ENCODE measurements at places on chromosomes 6 and 20.

- no peak for DNase-seq
Measured at GRCh38 chr20:10370091-10370887, 63.7 kb downstream of the MKKS start.

DNA sequence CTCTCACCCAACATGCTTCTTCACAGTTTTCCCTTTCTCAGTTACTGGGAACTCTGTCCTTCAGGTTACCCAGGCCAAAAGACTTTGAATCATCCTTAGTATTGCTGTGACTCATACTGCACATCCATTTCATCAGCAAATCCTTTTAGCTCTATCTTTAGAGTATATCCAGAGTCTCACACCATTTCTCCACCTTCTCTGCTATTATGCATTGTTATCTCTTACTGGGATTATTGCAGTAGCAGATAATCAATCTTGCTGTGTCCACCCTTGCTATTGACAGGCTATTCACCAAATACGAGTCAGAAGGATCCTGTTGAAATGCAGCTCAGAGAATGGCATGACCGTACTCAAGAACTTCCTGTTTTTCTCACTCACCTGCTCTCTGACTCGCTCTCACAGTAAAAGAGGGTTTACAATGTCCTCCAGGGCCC, 57.3 kb downstream of the BCKDHB start:
- DNase-seq, result no peak

DNA sequence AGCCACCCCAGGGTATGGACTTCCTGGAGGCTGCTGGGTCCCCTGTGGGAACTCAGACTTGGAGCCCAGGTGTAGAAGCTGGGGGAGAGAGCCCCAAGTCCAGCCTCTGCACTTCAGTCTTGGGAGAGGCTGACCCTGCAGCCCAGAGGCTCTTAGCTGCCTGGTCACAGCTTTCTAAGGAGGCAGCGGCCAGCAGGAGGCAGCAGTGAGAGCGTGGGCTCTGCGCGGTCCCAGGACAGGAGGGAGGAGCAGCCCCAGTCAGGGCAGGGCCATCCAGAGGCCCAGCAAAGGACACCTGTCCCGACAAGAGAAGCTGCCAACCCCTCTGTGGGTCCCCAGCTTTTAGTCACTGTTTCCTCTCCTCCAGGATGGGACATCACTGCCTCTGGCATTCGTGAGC, 9.4 kb downstream of the TREML2 start:
- DNase-seq, result no peak

DNA sequence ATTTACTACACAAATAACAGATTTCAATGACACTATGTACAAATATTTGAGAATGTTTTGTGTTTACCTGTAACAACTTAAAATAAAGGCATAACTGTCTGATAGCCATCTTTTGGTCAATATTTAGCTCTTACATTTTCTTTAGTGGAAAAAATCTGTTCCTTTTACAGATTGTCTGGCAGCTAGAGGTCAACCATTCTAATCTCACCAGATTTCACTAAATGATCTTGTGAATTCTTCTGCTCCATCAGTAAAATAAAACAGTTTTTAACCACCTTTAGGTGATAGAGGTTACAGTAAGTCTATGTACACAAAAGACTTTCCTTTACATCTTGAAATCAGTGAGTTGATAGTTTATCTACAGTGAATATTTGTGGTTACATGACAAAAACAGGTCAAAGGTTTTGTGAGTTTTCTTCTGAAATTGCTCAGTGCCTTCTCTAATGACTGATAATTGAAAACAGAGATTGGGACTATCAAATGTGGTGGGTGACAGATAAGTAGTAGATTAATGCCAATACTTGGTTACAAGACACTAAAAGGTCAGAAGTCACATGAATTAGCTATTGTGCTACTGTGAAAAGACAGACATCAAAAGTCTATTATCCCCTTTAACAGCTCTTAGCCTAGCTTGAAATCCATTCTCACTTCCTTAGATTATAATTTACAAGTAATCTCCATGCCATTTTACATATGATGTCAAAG, 47.4 kb downstream of the BMP5 start:
- DNase-seq, result no peak

DNA sequence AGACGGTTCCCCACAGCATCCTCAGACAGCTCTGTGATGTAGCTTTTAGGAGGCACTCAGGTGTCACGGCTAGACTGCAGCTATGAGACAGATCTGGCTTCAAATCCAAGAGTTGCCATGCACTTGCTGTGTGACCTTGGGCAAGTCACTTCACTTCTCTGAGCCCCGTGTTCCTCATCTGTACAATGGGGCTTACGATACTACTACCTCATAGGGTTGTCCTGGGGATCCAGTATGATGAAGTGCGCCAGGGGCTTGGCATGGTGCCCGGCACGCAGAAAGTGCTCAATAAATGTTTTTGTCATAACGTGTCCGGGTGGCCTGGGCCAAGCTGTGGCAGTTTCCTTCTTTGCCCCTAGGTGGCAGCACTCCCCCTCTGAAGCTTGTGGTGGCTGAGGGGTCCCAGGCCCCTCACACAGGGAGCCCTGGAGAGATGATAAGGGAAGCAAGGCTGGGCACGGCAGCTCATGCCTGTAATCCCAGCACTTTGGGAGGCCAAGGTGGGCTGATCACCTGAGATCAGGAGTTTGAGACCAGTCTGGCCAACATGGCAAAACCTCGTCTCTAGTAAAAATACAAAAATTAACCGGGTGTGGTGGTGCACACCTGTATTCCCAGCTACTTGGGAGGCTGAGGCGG, 19.1 kb upstream of the CHMP4B start:
- DNase-seq, result peak; percentile 27

DNA sequence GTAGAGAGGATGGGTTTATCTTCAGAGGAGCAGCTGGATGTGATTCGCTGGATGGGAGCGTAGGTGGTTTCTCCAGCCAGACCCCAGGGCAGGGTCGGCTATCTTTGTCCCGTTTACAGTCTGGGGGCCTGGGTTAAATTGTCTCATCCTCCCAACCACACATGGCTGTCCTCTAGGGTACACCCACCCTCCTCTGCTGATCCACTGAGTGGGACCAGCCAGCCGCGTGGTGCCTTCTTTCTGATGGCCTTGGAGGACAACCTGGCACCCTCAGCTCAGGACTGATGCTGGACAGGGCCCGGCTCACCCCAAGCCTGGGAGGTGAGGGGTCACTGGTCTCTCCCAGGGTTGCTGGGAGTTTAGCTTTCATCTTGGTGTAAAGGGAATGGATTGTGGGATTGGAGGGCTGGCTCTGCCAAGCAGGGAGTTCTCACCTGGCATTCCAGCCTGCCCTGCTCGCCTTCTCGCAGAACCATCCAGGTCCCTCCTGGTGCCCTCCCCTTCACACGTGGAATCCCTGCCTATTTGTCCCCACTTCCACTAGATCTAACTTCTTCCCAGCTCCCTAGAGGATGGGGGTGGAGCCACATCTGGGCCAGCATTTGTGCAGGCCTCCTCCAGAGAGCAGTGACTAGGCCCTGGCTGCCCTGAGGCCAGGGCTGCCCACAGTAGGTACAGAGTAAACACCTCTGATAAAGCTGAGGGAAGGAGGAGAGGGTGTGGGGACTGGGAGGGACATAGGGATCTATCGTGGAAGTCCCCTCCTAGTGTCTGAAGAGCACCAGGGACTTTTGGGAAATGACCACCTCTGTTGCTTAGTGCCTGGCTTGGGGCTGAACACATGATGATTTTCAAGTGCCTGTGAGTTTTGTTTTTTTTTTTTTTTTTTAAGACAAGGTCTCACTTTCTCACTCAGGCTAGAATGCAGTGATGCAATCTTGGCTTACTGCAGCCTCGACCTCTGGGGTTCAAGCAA, 1.6 kb downstream of the ITPR3 start:
- DNase-seq, result no peak

DNA sequence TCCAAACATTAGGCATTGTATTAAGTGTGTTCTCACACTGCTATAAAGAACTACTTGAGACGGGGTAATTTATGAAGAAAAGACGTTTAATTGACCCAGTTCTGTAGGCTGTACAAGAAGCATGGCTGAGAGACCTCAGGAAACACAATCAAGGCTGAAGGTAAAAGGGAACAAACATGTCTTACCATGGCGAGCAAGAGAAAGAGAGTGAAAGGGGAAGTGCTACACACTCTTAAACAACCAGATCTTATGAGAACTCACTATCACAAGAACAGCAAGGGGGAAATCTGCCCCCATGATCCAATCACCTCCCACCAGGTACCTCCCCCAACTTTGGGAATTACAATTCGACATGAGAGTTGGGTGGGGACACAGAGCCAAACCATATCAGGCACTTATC, 86.6 kb upstream of the TOP1 start:
- no peak for DNase-seq

DNA sequence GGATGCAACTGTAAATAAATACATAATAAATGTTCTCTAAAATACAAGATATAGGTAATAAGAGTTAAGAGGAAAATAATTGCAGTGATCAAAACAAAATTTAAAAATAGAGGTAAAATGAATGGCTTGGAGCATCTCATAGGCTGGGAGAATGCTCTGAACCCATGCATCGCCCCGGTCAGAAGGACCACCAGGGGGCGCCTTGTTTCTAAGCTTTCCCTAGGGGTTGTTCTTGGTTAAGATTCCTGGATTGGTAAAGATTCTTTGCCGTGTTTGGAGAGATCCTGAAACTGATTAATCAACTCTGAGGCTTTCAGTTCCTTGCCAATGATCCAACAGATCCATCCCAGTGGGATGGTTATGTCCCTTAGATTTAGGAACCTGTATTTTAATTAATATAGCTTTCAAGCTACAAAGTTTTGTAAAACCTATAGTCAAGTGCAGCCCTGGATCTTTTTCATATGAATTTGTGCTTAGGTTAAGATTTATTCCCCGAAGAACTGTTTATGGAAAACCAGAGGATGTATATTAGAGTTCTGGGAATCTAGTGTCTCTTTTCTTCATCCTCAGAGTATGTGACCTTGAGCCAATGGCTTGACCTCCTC, 45.3 kb upstream of the PRELID3B start:
- peak; percentile 69 for DNase-seq

- DNase-seq, result no peak
Measured at GRCh38 chr20:41862476-41862875, 244.3 kb upstream of the CHD6 start.

DNA sequence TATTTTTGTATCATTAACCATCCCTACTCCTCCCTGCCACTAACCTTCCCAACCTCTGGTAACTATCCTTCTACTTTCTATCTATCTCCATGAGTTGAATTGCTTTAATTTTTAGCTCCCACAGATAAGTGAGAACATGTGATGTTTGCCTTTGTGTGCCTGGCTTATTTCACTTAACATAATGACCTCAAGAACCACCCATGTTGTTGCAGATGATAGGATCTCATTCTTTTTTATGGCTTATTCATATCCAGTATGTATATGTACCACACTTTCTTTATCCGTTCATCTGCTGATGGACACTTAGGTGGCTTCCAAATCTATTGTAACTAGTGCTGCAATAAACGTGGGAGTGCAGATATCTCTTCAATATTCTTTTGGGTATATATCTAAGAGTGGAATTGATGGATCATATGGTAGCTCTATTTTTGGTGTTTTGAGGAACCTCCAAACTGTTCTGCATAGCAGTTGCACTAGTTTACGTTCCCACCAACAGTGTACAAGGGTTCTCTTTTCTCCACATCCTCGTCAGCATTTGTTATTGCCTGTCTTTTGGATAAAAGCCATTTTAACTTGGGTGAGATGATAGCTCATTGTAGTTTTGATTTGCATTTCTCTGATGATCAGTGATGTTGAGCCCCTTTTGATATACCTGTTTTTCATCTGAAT, 201.4 kb downstream of the ARHGAP18 start:
- DNase-seq, result no peak

DNA sequence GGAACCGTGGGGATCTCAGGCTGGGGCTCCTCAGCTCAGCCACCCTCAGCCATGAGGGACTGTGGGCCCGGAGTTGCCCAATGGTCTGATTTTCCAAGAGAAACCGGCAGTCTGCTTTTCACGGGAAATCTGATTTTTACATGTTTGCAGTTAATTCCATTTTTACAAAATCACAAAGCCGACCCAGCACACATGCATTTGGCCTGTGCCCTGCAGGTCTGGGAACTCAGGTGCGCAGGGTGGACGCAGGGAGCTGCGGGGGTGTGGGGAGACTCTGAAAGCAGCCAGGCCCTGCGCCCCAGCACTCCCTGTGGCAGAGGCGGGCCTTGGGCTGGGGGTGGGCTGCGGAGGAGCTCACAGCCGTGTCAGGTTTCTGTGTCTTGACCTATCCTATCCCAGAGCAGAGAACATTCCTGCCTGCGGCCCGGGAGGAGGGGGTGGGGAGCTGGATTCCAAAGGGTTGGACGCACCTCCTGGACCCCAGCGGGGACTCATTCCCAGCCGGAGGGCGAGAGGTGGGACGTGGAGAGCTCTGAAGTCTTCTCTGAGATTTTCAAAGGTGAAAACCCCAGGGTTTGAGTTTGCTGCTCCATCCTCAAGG, 60.6 kb downstream of the ADNP start:
- DNase-seq, result no peak

DNA sequence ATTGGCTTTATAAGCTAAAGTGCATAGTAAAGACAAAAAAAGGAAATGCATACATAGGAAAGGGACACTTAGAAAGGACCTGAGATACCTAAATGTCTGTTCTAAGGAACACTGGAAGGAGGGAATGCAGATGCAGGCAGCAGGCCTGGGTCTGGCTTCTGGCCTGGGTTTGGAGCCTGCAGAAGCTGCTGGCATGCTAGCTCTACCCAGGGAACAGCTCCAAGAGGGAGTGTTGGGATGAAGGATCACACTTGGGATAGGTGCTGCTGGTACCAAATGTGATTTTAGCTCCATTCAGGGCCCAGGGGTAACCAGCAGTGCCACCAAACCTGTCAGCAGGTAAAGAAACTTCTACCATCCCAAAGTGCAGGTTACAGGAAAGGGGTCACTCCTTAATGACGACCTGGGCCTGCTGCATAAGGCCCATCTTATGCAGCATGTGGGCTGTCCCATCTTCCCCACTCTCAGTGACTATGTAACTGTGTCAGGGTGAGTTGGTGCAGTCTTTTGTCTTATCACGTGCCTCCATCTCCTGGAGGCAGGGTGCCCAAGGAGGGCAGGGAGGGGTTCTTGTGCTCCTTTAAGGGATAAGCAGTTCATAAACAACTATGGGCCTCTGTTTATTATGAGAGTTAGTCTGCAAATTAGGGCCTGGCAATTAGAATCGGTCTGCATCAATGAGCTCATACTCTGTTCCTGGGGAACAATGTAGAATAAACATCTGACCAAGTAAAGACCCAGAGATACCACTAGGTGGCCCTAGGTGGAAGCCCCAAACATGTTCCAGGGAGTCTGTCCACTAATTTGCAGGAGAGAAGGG, 26.9 kb downstream of the DDX27 start:
- no peak for DNase-seq

DNA sequence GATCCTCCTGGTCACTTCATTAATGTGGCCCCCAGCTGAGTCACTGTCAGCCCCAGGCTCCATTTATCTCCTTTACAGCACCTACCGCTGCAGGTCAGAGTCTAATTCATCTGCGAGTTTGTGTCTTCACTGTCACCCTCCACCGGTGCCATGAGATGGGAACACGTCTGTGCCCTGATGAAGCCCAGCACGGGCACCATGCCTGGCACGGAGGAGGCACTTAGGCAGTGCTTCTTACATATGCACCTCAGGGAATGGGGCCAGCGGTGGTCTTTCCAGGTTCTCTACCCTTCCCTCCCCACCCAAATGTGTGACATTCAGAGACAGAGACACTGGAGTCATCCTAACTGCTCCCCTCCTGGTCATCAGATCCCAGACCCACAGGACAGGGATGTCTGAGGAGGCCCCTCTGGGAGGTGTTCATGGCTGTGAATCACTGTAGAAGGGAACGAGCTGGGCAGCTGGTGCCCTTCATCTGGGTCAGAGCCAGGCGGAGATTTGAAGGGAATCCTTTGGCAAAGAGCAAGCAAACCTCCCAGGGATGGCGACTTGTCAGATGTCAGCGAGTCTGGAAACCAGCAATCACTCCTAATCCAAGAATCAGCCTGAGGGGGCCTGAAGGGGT, 364.6 kb downstream of the PREX1 start:
- DNase-seq, result no peak

- DNase-seq, result no peak
Measured at GRCh38 chr6:33428966-33429749, 9.3 kb downstream of the SYNGAP1 start.

All from stimulated activated CD8-positive, alpha-beta memory T cell treated with anti-CD3 and anti-CD28 coated beads, Interleukin-7, amount 100 ng/mL, for 1 hour (primary cell).